Liver (tissue), 10 donors: ENCODE measurements at places on chromosomes 12 and 14. TPM values are rescaled to one million over a fixed set of nuclear protein-coding genes. Genes with fewer than 3 reads are reported as not detected.

The BDKRB1 gene
- not detected for polyA plus RNA-seq

The REP15 gene
- polyA plus RNA-seq = 0.94 TPM

The DCN gene
- 148 TPM for polyA plus RNA-seq

The NKX2-1 gene
- not detected for polyA plus RNA-seq

The ALDH1L2 gene
- polyA plus RNA-seq = 0.10 TPM

The CAPZA3 gene
- not detected for polyA plus RNA-seq

The PRPH gene
- not detected for polyA plus RNA-seq

The HIP1R gene
- polyA plus RNA-seq = 12.4 TPM

The TMBIM4 gene
- polyA plus RNA-seq = 154 TPM

The DPF3 gene
- 1.8 TPM for polyA plus RNA-seq

The FSCB gene
- not detected for polyA plus RNA-seq

The DLST gene
- 69.3 TPM for polyA plus RNA-seq

The FCF1 gene
- 3.7 TPM for polyA plus RNA-seq

The KLRC1 gene
- polyA plus RNA-seq = 0.10 TPM

The FOXA1 gene
- polyA plus RNA-seq = 19.2 TPM

The CLEC6A gene
- polyA plus RNA-seq = not detected

The PIWIL1 gene
- polyA plus RNA-seq = not detected
